Thyroid gland (tissue), 4 donors: ENCODE measurements at places on chromosomes 1 and 21.
A peak's percentile ranks its signal among the peaks of the same experiment; 100 is the strongest.

GRCh38 chr1:184790642-184791549 is 36.2 kb upstream of the EDEM3 start:
- DNase-seq, result no peak

GRCh38 chr1:113641396-113641795 is 117.9 kb downstream of the PHTF1 start:
- DNase-seq, result no peak

GRCh38 chr1:6784560-6785317 is 515 bp upstream of the CAMTA1 start:
- DNase-seq, result peak; percentile 100

DNA sequence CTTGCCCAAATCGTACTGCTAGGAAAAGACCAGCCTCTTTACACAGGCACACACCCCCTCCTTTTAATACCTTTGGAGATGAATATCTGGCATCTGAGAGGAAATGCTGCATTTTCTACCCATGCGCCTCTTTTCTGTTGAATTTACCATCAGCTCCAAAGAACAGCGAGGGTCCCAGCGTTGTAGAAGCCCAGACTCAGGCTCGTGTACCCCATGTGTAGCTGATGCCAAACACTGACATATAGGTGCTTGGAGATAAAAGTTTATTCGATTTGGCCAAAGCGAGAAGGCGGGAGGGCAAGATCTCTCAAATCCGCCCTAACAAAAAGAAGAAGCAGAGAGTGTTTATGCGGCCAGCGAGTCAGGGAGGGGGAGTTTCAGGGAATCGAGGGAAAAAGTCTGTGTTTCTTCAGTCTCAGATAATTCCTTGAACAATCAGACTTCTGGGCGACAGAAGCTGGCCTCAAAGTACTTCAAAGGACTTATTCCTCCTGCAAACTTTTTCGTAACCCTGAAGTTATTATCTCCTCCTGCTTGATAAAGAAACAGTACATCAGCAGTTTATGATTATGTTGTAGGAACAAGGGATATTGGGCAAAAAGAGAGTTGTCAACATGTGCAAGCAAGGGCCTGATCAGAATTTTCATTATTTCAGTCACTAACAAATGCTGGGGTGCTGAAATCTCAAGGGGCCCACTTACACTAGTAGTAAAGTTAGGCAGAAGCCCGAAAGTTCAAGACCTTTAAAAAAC is 642 bp upstream of the CREG1 start:
- DNase-seq, result no peak

DNA sequence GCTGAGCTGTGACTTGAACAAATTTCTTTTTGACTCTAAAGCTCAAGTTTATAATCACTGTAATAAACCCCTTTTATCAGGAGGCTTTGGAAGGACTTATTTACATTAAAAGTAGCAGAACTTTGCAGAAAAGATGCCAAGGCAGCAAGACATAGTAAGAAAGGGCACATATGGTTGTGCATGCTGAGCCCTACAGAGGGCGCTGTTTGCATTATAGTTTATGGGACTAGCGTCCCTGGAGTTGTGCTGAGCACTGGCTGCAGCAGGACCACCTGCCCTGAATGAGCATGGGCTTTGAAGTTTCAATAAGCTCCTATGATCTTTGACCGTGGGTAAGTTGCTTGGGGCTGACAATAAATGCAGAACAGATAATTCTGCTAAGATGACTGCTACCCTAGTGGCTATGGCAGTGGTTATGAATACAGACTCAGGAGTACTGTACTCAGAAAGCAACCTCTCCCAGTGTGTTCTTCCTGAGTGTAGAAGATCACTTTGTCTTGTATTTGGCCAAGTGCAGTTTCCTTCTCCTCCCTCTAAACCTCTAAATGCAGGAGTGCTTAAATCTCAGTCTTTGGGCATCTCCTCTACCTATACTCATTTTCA is 45.4 kb upstream of the USP1 start:
- DNase-seq, result no peak

GRCh38 chr21:38979271-38980121 is 173.8 kb downstream of the ETS2 start:
- DNase-seq, result no peak

DNA sequence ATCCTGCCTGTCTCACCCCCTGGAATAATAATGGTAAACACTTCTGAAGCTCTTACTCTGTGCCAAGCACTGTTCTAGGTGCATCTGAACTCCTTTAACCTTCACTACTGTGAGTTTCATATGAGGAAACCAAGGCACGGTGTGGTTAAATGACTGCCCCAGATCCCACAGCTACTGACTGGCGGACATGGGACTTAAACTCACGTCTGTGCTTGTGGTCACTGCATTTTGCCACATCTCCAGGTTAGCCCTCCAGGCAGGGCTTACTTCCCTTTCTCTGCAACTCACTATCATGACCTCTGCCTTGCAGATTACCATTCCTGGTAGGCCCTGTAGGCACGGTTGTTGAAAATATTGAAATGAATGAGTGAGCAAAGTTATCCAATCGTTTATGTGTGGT is 83.4 kb downstream of the ADSS2 start:
- no peak for DNase-seq

DNA sequence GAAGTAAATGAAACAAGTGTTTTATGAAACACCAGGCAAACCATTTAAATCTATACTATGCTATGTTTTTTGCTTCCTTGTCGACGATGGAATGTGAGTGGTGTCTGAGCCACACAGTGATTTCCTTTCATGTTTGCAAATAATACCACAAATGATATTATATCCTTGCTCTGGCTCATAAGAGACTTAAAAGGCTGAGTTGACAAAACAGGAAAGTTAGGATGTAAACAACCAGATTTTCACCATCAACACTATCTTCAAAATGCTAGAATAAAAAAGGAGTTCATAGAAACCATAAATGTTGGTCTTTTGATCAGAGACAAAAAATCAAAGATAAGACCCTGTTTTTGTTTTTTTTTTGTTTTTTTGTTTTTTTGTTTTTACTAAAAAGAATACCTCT is 17.8 kb upstream of the MAGI3 start:
- DNase-seq, result no peak

- no peak for DNase-seq
These were observed 134.1 kb downstream of the PIGK start for GRCh38 chr1:77085109-77085508.

DNA sequence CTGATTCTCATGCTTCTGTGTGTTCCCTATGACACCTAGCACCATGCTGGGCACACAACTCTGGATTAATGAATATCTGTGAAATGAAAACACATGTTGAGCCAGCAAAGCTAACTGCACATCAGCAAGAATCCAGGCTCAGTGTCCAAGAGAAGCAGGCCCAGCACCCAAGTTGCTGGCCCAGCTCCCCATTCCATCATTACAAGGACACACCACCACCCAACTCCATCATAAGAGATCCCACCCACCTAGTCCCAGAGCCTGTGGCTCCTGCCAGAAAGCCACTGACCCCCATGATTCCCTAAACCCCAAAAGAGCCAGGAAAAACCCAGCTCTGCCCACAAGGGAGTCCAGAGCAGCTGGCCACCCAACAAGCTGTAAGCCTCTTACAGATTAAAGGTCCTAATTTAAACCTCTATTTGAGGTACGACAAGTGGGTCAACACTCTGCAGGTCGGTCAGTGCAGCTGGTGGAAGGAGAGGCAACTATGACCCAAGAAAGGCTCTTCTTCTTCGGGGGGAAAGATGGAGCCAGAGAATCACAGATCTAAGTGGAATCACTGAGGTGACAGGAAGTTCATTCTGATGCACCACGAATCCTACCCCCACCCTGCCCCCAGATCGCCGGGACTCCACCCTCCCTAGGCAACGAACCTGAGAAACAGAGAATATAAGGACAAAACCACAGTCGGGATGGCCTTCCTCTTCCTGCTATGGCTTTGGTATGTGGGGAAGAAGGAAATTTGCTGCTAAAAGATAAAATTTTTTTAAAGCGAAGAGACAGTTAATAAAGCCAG is 58.2 kb downstream of the CD34 start:
- DNase-seq, result no peak

DNA sequence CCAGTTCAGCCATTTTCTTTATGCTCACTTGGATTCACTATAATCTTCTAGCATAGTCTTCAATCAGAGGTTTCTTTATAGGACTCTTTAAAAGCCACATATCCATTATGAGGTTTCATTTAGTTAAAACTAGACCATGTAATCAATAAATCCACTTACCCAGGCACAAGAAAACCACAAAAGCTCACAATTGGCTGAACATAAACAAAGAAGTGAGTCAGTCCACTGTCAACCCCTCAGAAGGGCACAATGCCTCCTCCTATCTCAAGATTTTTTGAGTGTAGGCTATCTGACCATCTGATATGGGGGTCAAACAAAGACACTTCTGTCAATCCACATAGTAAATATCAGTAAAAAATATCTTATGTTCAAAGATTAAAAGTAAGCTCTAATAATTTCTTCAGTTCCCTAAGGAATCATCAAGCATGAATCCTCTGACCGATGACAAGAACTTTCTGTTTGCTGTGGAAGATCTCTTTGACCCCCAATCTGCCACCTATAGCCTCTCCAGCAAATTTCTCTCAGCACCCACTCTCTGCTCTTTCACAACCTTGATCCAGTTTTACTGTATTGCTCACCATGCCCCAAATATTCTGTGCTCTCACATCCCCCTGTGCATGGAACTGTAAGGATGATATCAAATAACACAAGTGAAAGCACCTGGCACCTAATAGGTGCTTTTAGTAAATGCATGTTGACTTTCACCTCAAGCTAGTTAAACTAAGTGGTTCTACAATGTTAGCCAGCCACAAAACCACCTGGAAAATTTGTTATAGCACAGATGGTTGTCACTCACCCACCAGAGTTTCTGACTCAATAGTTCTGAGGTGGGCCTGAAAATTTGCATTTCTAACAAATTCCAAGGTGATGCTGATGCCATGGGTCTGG is 16.7 kb downstream of the RAB3B start:
- DNase-seq, result no peak

- DNase-seq, result no peak
These were observed 173.3 kb downstream of the CAMTA1 start for GRCh38 chr1:6958407-6959030.

GRCh38 chr1:12416101-12416500 is 186.3 kb downstream of the VPS13D start:
- DNase-seq, result no peak

DNA sequence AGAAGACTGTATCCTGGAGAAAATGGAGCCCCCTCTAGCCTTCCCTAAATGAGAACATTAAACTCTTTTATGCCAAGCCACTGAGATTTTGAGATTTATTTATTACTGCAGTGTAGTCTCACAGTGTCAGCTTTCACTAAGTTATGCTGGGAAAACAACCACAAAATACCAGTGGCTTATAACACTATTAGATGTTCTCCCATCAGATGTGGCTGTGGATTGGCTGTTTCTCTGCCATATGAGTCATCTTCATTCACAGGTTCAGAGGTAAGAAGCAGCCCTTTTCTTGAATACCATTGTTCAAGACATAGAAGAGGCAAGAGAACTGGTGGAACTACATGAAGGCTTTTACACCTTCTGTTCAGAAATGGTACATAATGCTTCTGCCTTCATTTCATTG is 32.1 kb upstream of the ST6GALNAC5 start:
- DNase-seq, result no peak

- DNase-seq, result no peak
These were observed 859 bp upstream of the ANGPTL1 start for GRCh38 chr1:178871551-178872320.
